ENCODE measurements at places on chromosomes 13 and 19.
A peak's percentile ranks its signal among the peaks of the same experiment; 100 is the strongest.

GRCh38 chr13:42992764-42993122 lies 702 bp upstream of the EPSTI1 start:
- no peak for DNase-seq

DNA sequence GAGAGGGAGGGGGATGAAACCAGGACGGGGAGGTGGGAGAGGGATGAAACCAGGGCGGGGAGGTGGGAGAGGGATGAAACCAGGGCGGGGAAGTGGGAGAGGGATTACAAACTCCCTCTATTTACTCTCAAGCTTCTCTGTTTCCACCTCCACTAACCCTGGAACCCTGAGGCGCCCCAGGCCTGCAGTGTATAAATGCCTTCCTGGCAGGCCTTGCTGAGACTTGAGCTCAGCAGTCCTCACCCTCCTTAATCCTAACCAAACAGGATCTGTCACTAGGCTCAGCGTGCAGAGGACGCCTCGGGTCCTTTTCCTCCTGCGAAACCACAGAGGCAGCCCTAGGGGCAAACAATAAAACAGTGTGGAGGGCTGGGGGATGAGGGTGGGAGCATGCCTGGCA lies 32.1 kb upstream of the OR1M1 start:
- DNase-seq = no peak

DNA sequence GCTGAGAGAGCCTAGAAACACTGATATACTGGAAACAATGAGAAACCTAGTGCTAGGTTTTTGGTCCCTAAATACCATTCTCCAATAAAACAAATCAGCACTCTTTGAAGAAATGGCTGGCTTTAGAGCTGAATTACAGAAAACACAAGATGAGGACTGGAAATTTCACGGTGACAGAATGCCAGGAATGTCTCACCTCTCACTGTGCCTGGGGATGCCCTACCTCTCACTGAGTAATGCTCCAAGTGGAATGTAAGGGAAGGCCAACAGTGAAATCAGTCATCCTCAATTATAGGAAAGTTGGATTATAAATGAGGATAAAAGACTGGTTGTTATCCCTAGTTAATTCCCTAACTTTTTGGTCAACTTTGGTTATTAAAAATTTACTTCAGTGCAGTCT lies 259.0 kb downstream of the NALCN start:
- DNase-seq = no peak

DNA sequence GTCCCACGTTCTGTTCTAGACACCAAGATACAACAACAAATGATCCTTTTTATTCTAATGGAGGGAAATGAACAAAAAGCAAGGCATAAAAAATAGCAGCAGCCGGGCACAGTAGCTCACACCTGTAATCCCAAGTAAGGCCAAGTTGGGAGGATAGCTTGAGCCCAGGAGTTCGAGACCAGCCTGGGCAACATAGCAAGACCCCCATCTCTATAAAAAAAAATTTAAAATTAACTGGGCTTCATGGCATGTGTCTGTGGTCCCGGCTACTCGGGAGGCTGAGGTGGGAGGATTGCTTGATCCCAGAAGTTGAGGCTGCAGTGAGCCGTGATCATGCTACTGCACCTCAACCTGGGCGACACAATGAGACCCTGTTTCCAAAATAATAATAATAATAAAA lies 1.0 kb downstream of the MIA start:
- no peak for DNase-seq

GRCh38 chr13:74696148-74696922 lies 562.1 kb upstream of the KLF12 start:
- no peak for DNase-seq

GRCh38 chr19:40059624-40060023 lies 3.6 kb upstream of the ZNF780B start:
- DNase-seq = no peak

DNA sequence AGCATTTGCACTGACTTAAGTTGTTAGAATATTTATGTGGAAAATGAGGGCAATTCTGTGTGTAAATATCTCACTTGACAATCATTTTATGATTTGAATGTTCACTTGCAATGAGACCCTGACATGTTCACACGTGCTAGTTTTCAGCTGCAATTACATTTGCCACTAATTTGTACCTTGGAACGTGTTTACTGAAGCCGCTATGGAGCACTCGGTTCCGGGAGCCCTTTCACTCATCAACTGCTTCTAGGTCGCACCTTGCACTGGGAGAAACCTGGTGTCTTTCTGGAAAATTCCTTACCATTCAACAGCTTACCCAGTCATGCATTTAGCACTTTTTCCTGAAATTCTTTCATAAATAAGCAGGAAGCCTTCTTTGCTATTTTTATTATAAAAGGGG lies 229.6 kb downstream of the ZIC5 start:
- no peak for DNase-seq

DNA sequence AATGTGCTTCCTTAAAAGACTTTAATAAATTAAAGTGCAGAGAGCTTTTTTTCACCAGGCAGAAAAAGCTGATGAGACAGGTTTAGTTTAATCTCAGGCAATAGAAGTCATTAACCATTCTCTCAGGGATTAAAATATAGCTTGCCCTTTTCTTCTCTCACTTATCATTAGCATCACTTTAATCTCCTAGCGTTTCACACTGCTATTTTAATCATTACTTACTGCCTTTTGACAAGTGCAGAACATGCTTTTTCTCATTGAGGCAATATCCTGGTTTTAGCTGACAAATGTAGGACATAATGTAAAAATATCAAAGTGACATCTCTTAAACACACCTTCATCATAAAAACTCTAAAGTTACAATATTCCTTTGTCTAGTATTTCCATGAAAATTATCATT lies 94.6 kb downstream of the DACH1 start:
- DNase-seq = no peak

GRCh38 chr13:74145249-74145975 lies 11.2 kb upstream of the KLF12 start:
- no peak for DNase-seq

DNA sequence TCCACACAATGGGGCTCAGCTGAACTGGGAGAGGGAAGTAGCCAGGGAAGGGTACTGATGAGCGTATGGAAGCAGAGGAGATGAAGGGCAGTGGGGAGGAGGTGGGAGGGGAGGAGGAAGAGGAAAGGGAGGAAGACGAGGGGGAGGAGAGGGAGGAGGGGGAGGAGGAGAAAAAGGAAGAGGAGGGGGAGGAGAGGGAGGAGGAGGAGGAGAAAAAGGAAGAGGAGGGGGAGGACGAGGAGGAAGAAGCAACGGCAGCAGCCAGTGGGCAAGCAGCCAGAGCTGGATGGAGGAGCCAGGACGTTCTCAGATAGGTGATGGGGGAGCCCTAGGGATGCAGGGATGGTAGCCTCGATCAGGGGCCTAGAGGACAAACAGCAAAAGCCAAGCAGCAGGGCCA lies 5.6 kb downstream of the CERS4 start:
- no peak for DNase-seq

- no peak for DNase-seq
These were observed 7.6 kb downstream of the CAPN12 start for GRCh38 chr19:38736413-38737280.

- no peak for DNase-seq
These were observed 7.8 kb downstream of the DDX39A start for GRCh38 chr19:14411161-14411937.

- DNase-seq = no peak
These were observed 20.2 kb downstream of the KLK5 start for GRCh38 chr19:50932690-50933083.

DNA sequence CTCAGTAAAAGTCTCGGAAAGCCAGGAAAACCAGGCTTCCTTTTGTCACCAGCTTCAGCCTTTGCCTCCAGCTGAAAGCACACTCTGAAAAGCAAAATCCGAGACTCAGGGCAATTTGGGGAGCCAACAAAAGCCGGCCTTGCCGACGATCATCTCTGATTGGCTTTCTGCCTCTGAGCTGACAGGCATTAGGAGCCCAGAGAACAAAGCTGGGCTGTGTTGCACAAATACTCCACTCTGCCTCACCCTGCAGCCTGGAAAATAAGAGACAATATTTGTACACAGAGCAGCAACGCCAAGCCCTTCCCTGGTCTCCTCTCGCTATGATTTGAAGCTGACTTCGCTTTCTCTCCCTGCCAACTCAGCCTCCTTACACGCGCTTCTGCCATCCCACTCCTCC lies 46.9 kb downstream of the CACNA1A start:
- no peak for DNase-seq

GRCh38 chr13:43838909-43839308 lies 40.6 kb downstream of the CCDC122 start:
- DNase-seq = no peak

DNA sequence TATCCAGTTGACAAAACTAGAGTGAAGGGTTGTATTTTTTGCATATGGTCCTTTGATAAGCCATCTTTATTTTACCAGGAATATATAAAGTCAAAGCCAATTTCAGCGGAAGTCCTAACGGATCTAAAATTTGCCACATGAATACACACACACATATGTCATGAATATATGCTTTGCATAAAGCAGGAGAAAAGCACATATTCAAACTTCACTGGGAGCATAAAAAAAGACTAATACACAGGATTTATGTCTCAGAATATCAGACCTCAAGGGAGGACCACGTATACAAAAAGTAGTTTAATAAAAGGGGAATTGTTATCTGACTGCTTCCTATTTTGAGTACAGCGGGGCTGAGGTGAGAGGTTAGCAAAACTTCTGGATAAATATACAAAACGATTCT lies 308.7 kb downstream of the PCDH9 start:
- DNase-seq = no peak

DNA sequence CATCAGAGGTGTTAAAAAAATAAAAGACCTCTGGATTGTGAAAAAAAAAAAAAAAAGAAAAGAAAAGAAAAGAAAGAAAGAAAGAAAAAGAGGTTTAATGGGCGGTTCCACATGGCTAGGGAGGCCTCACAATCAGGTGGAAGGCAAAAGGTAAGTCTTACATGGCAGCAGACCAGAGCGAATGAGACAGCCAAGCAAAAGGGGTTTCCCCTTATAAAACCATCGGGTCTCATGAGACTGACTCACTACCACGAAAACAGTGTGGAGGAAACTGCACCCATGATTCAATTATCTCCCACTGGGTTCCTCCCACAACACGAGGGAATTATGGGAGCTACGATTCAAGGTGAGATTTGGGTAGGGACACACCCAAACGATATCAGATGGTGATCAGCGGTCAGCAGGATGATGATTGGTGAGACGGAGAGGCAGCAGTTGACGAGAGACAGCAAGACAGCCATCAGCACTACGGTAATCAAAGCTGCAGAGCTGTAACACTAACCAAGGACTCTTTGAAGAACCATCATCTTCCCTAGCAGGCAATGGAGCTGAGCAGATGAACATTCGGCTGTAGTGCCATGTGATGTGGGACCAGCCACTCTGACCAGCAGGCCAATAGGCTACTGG lies 3.9 kb upstream of the CD209 start:
- peak; percentile 86 for DNase-seq

DNA sequence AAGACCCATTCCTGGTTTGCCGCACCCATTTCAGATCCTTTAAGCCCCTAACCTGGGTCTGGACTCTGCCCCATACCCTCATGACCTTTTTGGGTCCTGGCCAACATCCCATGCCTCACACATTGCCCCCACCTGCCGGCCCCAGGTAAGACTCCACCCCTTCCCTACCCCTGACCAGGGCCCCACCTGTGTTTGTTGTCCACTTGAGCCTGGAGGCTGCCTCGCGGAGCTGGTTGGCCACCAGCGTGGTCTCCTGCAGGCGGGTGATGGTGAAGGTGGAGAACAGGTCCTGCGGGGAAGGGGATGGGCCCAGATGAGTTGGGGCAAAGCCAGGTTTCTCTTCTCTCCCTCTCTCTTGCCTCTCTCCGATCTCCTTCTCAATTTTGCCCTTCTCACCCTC lies 19.5 kb downstream of the MAN2B1 start:
- DNase-seq = no peak

DNA sequence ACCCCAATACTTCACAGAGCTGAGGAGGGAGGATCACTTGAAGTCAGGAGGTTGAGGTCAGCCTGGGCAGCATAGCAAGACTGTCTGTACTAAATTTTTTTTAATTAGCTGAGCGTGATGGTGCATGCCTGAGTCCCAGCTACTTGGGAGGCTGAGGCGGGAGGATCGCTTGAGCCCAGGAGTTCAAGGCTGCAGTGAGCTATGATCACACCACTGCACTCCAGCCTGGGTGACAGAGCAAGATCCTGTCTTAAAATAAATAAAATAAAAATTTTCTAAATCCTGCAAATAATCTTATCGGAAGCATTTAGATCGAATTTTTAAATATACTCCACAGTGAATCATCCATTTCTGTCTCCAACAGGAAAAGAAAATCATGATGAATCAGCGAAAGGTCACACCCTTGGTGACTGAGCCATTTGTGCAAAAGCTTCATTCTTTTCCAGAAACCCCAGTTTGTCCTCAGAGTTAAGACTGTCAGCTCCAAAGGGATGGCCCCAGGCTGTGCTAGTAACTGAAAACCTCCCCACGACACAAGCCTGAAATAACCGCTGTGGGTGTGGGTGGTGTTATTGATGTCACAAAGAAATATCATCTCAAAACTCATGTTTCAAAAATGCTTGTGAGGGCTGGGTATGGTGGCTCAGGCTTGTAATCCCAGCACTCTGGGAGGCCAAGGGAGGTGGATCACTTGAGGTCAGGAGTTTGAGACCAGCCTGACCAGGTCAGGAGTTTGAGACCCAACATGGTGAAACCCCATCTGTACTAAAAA lies 167.6 kb downstream of the PTPRS start:
- no peak for DNase-seq

GRCh38 chr19:27997069-27997468 lies 1215.9 kb downstream of the UQCRFS1 start:
- no peak for DNase-seq

DNA sequence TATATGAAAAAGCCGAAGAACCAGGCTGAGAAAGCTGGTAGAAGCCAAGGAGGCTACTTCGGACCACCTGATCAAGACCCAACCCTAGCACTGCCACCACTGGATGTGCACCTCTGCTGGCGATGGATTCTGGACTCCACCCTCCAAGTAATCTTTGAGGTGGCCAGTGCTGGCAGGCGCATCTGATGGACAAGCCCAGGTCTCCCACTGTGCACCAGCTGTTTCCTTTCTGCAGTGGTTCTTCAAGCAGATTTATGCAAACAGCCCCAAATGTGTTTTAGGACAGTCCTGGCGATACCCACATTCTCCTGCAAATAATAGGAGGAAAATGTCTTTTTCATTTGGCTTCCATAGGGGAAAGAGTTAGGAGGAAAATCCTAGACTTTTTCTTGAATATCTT lies 172.3 kb downstream of the SHISA2 start:
- no peak for DNase-seq
